Right kidney (tissue), 9 donors: ENCODE measurements at places on chromosomes 7 and 10.
A peak's percentile ranks its signal among the peaks of the same experiment; 100 is the strongest.

DNA sequence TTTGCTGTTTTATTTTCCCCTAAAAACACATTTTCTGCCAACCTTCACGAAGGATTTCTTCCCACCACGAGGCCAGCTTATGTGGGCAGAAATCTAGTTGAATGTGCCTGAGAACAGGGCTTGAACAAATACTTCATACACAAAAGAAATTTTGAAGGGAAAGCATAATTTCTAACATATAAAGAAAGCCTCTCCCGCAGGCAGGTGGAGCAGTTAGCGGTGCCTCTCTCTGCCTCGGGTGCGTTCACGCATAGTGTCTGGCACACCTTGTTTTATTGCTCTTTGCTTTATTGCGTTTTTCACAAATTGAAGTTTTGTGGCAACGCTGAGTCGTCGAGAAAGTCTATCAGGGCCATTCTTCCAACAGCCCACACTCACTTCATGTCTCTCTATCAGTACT is 7.0 kb upstream of the CSGALNACT2 start:
- no peak for DNase-seq

DNA sequence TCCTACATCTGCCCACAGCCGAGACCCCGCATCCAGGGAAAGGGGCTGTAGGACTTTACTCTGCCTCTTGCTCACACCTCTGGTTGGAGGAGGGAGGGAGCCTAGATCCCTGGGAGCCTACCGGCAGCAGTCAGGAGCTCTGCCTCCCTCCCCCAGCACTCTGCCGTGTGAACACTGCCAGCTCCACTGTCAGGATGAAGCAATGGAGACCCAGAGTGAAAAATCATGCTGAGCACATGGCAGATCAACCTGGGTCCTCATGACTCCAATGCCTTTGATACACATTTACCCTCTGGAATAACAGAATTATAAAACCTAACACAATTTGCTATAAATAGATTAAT is 477.7 kb downstream of the TNS3 start:
- no peak for DNase-seq

DNA sequence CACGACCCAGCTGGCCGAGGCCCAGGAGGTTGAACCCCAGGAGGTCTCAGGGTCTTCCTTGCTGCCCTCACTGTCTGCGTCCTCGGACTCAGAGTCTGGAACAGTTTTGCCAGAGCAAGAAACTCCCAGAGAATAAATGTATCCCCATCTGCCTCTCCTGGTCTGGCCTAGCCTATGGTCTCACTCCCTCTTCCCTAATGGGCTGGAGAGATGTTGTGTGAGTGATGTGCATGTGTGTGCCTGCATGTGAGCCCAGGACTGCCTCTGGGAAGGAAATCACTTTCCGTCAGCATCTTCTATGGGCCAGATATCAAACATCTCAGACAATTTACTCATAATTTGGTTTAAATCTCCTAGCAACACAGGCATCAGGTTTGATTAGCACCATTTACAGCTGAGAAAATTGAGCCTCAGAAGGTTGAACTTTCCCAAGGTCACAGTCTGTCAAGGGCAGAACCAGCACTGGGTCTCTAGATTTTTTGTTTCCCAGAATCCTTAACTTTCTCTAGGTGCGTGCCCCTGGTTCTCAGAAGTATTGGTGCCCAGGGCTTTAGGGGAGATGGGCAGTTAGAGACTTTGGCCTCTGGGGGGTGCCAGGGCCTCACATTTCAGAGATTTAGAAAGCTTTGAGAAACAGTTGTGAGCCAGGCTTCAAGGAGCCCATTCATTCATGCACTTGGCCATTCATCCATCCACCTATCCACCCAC is 4.9 kb downstream of the TMEM270 start:
- DNase-seq: no peak

DNA sequence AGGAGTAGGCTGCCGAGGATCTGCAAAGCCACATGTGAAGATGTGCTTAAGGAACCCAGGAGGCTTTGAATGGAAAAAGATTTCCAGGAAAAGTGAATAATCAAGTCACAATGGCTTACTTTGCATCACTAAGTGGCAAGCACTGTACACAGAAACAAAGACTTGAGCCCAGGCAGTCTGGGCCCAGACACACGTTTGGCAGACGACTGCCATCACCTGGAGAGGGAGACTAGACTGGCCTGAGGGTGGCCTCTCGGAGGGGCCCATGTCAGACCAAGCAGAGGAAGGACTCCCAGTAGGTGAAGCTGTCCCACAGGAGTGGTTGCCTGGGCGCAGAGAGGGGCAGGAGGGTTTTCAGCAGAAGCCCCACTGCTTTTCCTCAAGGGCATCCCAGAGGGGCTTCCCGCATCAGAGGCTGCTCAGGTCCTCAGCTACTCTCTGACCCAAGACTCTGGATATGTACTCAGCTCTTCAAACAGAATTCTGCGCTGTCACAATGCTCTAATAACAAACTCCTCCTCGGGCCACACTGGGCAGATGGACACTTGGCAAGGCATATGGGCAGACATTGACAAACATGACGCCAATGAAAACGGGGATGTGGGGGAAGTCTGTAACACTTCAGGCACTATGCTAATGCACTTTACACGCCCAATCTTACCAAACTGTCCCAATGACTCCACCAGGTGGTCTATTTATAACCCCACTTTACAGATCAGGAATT is 27.9 kb upstream of the FRAT2 start:
- DNase-seq: no peak

- peak; percentile 18 for DNase-seq
Observed at GRCh38 chr7:77327067-77327931, 88.8 kb downstream of the GSAP start.

DNA sequence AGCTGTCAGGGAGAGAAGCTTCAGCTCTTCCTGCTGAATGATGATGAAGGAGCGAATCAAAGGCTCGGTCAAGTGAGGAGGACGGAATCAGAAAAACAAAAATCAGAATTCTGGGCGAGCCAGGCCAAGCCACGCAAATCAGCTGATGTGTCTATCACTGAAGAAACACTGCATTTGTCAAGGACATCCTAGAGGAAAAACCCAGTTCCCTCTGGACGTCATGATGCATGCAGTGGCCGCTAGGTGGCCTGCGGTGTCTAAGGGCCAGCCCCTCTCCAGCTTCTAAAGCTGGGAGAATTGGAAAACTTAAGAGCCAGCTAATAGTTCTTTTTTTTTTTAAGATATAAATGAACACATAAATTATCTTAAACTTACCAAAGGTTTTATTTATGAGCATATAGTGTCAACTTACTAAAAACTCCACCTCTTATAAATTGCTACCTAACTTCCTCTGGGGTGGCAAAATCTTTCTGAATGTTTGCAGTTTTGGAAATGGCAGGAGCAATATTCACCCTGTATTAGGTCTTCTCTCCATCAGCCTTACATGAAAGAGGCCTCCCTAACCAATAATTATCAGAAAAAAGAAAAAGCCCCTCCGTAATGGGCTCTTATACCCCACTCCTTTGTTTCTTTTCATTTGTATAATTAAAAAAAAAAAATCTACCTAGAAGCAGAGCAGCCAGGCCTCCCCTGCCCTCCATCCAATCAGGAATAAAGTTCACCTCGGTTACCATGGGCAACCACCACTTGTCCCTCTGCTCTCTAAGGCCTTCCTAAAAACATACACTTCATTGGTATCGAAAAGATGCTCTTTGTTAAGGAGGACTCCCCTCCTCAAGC is 186.8 kb downstream of the USP6NL start:
- peak; percentile 23 for DNase-seq

DNA sequence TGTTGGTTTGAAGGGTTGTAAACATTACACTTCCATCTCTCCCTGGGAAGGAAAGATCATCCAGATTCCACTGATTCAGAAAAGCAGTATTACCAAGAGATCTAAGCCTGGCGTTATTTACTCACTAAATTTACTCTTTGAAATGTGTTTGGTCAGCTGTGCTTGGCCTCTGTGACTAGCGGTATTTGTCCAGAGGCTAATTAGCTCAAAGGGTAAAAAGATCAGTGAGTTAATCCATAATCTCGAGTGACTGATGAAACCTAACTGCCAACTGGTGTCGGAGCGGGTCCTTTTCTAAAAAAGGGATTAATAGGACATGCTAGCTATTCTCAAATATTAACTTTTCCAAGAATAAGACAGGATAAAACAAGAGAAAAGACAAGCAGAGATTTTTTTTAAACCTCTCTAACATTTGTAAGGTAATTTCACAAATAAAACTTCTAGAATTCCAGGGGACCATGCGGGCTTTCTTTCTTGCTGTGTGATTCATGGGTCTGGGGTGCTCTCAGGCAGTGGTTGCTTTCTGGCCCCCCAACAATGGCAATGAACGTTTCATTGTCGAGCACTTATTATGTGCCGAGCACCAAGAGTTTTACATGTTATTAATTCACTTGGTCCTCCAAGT is 247.3 kb upstream of the AOAH start:
- DNase-seq: no peak

- DNase-seq: no peak
Observed at GRCh38 chr10:86188326-86188725, 178.3 kb downstream of the GRID1 start.

DNA sequence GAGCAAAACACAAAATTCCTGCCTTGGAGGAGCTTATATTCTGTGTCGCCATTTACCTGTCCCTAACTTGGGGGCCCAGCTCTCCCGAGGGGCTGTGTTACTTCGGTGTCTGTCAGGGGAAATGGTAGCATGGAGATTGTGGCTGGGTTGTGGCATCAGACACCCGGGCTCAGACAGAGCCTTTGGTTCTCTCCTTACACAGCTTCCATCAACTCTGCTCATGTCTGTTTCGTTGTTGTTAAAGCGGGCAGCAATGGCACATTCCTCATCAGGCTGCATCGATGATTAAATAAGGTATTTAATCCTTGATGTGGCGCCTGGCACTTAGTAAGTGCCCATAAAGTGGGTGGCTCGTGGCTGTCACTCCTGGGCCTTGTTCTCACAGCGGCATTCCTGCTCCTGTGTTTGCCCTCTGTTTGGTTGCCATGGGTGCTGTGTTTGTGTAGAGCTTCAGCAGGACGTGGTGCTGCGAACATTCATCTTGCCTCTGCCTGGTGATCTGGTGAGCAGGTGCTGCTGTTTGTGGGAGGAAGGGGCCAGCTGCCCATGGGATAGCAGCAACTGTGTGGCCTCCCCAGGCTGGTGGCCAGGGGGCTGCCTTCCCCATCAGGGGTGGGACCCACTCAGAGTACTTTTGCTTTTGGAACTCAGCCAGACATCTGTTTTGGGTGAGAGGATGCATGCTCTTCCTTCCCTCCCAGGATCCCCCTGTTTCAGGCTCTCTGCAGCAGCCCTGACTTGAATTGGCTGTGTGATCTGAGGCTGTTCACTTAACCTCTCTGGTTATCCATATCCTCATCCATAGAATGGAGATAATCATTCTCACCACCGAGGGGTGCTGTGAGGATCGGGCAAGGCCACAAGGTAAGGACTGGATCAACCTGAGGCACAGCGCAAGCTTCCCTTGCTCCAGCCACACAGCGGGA is 207.2 kb upstream of the SVIL start:
- no peak for DNase-seq

DNA sequence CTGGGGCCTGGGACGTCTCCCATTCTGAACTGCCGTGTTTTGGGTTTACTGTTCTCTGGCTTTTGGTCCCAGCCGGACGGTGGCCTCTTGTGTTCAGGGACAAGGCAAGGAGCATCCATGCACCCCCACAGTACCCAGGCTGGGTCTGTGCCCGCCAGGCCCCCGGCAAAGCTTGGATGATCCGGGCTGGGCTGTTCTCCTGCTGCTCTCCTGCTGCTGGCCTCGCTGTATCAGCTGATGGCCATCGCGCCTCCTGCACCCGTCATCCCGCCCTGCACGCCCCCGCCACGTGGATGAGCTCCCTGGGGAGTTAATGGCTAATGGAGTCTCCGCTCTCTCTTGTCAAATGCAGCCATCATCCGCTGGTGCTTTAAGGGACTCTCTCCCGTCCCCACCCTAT is 14.9 kb upstream of the PSMG3 start:
- DNase-seq: no peak

DNA sequence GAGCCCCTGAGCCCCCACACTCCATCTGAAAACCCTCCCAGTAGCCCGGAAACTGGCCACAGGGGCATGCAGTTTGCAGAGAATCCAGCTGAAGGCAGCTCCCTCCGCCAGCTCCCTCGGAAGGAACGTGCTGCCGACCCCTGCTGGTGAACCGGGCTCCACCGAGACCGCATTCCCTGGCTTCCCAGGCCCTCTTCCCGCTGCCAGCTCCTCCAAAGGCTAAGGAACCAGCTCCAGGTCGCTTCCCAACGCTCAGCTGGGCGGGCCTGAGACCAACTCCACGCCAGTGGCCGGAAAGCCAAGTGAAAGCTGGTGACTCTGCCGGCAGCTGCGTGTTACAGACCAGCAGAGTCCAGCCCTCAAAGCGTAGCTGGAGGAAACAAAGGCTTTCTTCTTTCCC is 35.8 kb downstream of the GPER1 start:
- no peak for DNase-seq

GRCh38 chr7:123771256-123771655 is 22.5 kb upstream of the WASL start:
- no peak for DNase-seq

DNA sequence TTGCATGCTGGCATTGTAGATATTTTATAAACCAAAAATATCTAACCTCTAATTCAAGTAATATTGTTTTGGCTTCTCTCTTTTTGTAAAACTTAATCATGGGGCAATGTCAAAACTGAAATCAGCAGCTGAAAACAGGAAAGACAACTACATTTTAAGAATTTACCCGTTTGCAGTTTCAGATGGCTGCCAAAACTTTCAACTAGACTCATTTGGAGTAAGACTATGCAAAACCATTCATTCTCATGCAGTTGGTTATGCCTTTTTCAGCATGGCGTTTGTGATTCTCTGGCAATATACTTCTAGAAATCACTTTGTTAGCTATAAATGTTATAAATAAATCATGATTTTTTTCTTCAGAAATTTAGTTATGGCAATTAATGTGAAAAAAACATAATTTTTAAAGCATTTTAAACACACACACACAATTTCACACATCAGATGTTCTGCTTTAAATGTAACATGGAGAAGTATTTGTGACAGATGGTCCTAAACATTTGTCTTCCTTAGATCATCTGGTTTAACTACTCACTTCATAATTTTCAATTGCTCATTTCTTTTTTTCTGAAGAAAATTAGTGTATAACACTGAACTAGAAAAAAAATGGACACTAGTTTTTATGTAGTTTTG is 116.4 kb downstream of the ITGB8 start:
- DNase-seq: no peak

DNA sequence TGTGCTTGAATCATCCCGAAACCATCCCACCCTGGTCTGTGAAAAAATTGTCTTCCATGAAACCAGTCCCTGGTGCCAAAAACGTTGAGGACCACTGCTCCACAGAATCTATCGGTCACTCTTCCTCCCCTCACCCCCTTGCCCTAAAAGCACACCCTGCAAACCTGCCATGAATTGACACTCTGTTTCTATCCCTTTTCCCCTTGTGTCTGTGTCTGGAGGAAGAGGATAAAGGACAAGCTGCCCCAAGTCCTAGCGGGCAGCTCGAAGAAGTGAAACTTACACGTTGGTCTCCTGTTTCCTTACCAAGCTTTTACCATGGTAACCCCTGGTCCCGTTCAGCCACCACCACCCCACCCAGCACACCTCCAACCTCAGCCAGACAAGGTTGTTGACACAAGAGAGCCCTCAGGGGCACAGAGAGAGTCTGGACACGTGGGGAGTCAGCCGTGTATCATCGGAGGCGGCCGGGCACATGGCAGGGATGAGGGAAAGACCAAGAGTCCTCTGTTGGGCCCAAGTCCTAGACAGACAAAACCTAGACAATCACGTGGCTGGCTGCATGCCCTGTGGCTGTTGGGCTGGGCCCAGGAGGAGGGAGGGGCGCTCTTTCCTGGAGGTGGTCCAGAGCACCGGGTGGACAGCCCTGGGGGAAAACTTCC is 784 bp upstream of the SERPINE1 start:
- no peak for DNase-seq
